ENCODE measurements at places on chromosomes 13 and 19.

GRCh38 chr19:54158812-54159351 lies 639 bp downstream of the LENG1 start:
- DNase-seq, result no peak

DNA sequence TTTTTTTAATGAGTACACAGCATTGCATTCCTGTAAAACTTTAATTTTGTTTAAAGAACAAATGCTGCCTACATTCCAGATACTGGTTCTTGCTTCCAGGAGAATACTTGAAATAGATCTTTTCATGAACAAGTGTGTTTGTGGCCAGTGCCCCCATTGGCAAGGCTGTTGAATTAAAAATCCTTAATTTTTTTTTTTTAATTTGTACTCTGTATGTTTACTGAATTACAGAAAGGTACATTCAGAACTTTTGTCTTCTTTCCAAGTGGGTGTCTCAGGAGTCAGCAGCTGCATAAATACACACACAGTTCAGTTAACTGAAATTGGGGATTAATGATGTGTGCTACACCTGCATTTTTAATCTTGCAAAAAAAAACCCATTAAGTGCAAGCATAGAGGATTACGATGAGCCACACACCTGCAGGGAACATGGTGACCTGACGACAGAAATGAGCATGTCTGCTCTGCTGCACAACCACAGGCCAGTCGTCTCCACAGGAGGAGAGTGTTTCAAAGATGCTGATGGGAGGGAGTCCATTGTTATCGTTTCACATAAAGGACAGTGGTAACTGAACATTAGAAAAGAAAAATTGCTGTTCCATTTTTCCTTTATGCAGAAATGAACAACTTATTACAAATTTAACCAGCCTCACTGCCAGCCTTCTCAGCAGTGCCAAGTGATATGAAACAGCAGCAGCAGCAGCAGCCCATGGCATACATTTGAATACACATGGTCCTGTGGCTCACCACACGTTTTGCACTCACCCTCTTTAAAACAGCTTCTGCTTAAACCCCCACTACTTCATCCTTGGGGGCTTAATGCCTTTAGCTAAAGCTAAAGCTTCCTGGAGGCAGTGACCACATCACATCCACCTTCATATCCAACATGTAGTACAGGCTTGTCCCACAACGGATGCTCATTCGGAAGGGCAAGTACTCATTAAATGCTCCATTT lies 72.3 kb upstream of the RFC3 start:
- no peak for DNase-seq

DNA sequence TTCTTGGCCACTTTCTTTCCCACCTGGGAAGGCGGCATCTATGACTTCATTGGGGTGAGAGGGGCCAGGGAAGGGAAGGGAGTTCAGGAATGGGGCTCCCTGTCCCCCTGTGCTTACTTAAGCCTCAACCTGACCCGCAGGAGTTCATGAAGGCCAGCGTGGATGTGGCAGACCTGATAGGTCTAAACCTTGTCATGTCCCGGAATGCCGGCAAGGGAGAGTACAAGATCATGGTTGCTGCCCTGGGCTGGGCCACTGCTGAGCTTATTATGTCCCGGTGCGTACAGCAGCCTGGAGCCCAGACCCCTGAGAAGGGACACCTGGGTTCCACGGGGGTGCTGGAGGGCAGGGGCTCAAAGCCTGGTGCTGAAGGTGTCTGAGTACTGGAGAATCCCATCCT lies 1.1 kb downstream of the TMEM147 start:
- DNase-seq, result no peak

DNA sequence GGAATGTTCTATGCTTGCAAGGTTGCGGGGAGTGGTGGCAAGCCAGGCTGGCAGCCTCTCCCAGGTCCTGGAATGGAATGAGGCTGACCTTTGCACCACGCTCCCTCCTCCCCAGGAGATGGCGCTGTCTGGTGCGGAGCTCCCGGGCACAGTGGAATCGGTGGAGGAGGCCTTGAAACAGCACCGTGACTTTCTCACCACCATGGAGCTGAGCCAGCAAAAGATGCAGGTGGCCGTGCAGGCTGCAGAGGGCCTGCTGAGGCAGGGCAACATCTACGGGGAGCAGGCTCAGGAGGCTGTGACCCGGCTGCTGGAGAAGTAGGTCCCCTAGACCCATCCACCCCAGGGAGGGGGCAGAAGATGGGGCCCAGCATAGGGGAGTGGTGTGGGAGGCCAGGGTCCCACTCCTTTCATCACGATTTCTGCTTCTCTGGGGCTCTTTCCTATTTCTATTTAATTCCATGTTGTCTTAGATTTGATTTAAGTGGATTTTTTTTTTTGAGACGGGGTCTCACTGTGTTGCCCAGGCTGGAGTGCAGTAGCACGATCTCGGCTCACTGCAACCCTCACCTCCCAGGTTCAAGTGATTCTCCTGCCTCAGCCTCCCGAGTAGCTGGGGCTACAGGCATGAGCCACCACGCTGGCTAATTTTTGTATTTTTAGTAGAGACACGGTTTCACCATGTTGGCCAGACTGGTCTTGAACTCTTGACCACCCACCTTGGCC lies 53.2 kb upstream of the SHKBP1 start:
- no peak for DNase-seq

DNA sequence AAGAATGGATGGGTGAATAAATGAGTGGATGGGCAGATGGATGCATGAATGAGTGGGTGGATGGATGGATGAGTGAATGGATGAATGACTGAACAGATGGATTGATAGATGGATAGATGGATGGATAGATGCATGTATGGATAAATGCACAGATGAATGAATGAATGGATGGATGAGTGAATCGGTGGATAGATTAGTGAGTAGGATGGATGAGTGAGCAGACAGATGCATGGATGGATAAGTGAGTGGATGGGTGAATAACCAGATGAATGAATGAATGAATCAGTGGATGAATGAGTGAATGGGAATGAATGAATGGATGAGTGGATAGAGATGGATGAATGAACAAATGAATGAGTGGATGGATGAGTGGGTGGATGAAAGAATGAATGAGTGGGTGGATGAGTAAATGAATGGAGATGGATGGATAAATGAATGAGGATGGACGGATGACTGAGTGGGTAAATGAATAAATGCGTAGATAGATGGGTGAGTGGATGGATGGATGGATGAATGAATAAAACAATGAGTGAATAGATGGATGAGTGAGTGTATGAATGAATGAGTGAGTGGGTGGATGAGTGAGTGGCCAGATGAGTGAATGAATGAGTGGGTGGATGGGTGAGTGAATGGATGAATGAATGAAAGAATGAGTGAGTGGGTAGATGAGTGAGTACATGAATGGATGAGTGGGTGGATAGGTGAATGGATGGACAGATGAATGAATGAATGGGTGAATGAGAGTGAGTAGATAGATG lies 13.0 kb downstream of the GAS6 start:
- DNase-seq, result no peak

DNA sequence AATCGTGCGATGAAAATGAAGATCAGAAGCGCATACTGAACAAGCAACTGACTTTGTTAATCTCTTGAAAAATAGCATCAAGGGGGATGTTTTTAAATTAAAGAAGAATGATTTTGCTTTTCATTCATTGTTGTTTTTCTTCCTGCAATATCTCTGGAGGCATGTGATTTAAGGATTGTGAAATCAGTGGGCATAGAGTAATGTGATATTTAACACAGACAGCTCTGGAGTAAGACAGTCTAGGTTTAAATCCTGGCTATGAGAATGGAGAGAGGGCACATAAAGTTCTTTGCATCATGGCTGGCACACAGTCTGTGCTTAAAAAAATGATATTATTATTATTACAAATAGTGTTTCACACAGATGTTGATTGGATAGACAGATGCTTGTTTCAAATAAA lies 243.1 kb upstream of the NBEA start:
- no peak for DNase-seq

- DNase-seq, result no peak
These were observed 234.9 kb downstream of the LMO7 start for GRCh38 chr13:75871059-75871458.

- no peak for DNase-seq
These were observed 429.6 kb downstream of the KLF12 start for GRCh38 chr13:73704587-73704986.

Data from GM12878 (cell line).